ENCODE measurements at places on chromosomes 6 and 20.

- no peak for DNase-seq
Observed at GRCh38 chr20:63499338-63499969, 571 bp upstream of the EEF1A2 start.

GRCh38 chr6:25346064-25346463 is 66.9 kb downstream of the CARMIL1 start:
- no peak for DNase-seq

DNA sequence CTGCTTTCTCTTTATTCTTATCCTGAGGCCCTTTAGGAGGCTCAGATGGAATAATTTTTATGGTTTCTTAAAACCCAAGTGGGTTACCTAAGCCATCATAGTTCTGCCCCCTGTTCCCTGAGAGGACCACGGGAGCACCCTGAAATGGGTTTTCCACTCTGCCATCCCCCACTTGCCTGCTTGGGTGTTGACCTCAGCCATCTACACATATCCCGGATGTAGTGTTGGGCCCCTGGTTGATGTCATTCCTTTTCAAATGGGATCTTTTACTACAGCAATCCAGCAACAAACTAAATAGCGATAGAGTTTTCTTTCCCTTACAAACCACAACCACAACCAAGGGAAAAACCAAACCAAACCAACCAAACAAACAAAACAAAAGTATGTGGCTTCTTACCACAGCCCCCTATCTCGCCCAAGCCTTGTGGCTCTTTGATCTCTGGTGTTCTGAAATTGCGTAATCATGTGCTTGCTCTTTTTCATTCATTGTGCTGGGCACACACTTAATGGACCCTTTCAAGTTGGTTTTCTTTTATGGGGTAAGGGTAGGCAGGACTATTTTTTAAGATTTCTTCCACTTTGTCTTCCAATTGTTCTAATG is 154.9 kb downstream of the ESR1 start:
- no peak for DNase-seq

- no peak for DNase-seq
Observed at GRCh38 chr6:40882323-40882997, 156.6 kb downstream of the UNC5CL start.

DNA sequence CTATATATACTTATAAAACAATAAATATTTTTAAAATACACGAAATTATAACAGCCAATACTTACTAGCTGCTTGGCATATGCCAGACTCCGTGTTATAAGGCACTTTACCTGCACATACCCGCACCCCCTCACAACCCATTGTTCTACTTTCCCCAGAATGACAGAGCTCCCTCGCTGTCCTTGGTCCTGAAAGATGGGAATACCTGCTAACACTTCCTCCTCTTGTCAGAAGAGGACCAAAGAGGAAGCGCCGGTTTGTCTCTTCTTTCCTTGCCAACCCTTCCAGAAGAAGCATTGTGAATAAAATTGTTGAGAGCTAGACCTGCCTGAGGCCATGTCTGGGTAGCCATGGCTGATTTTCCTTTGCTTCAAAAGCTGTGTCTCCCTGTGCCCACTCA is 149.3 kb downstream of the PTPRT start:
- no peak for DNase-seq

DNA sequence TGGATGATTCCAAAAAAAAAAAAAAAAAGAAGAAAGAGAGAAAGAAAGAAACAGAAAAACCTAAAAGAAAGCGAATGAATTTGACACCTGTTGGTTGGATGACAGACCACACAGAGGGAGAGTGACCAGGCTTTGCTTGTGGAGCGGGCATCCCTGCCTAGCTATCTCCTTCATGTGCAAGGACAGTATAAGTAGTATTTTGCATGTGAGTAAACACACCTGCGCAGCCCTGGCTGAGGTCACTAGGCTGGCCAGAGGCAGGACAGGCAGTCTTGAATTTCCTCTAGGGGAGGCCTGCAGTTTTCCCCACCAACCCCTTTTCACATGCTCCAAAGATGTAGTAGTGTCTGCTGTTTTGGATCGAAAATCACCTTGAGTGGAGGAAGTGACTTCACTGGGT is 126.4 kb downstream of the CCDC170 start:
- DNase-seq, result no peak

DNA sequence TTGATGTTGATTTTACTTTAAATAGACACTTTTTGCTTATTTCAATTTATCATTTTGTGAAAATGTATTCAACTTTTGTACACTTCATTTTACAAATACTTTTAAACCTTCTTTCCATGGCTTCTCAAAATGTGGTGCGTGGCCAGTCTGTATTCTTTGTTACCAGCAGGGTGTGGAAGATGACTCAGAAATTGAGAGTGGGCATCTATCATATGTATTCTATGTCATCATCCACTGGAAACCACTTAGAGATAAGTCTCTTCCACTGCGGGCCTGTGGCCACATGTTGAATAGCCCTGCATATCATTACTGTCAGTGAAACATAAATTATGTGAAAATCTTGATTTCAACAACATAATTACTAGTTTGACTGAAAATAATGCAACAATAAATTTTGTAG is 52.6 kb upstream of the MC3R start:
- no peak for DNase-seq

GRCh38 chr20:7879883-7880282 is 60.4 kb downstream of the HAO1 start:
- no peak for DNase-seq

- no peak for DNase-seq
Observed at GRCh38 chr6:135622081-135622480, 124.5 kb upstream of the AHI1 start.

- DNase-seq, result no peak
Observed at GRCh38 chr6:36717871-36718540, 20.4 kb downstream of the RAB44 start.

DNA sequence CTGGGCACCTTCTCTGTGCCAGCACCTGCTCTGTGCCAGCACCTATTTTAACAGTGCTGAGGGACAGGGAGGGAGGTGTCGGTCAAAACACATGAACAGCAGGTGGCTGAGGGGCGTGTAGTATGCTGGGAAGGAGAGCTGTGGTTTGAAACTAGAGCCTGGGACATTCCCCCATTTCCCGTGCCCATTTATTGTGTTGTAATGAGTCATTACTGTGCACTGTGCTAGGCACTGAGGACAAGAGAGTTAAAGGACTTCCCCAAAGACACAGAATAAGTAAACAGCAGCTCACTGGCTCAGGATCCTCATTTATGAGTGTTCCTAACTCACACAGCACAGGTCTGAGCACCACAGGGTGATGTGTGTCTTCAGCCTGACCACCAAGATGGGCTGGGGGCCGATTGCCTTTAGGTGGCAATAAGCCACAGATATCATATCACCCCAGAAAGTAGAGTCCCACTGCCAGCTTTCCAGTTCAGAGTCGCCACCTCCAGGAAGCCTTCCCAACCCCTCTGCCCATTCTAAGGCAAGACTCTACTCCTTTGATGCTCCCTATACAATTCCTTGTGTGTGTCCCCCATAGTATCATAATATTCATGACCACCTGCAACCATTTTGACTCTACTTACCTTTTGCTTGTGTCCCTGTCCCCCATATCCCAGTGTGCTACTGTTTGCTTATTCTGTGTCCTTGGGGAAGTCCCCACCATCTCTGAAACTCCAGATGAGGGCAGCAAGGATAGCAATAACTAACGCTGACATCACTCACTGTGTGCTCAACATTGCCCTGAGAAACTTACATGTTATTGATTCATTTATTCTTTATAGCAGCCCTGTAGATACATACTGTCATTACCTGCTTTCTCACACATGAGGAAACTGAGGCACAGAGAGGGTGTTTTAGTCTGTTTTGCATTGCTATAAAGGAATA is 87.3 kb downstream of the TOX2 start:
- no peak for DNase-seq

Measured in amygdala (tissue), 56 donors.